HTR-8/SVneo (cell line): ENCODE measurements at places on chromosomes 11 and 22.

DNA sequence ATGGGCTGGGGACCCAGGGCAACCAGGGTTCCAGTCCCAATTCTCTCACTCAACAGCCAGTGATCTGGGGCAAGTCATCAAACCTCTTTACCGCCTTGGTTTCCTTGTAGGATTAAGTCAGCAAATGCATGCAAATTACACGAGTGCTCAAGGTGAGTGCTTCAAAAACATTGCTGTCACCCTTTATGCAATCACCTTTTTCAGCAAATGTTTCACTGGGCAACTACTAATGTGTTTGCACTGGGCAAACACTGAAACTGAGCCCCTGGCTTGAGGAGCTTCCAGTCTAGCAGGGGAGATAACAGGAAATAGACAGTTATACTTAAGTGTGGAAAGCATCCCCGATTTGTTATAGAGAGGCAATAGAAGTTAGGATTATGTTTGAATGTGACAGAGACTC is 37.7 kb upstream of the DMC1 start:
- no peak for DNase-seq

GRCh38 chr11:13261591-13262061 is 16.0 kb upstream of the BMAL1 start:
- peak; percentile 72 for DNase-seq

- no peak for DNase-seq
These were observed 1313.7 kb downstream of the BRD1 start for GRCh38 chr22:48513929-48514328.

DNA sequence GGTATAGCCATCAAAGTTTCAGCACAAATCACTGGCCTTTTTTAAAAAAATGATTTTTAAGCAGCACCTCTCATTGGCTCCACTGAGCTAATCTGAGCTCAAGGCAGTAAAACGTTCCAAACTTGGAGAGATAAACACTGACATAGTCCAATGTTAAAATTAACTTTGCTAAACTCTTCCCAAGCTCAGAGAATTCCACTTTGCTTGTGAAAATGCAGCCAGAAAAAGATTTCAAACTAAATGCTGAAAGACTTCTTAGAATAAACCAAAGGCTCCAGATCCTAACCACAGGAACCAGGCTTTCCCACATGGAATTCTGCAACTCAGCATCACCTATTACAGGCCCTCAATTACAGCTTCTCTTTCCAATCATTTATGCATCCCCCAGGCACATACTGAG is 84.7 kb upstream of the GDPD4 start:
- no peak for DNase-seq

- no peak for DNase-seq
These were observed 2.5 kb downstream of the PLAAT2 start for GRCh38 chr11:63560506-63561180.

GRCh38 chr11:114074546-114075343 is 15.2 kb downstream of the ZBTB16 start:
- DNase-seq = no peak

GRCh38 chr22:47839595-47840227 is 1077.3 kb downstream of the TBC1D22A start:
- no peak for DNase-seq

- no peak for DNase-seq
These were observed 287.3 kb upstream of the DDI1 start for GRCh38 chr11:103749158-103749557.

GRCh38 chr11:29255401-29255800 is 761.4 kb downstream of the KCNA4 start:
- no peak for DNase-seq

DNA sequence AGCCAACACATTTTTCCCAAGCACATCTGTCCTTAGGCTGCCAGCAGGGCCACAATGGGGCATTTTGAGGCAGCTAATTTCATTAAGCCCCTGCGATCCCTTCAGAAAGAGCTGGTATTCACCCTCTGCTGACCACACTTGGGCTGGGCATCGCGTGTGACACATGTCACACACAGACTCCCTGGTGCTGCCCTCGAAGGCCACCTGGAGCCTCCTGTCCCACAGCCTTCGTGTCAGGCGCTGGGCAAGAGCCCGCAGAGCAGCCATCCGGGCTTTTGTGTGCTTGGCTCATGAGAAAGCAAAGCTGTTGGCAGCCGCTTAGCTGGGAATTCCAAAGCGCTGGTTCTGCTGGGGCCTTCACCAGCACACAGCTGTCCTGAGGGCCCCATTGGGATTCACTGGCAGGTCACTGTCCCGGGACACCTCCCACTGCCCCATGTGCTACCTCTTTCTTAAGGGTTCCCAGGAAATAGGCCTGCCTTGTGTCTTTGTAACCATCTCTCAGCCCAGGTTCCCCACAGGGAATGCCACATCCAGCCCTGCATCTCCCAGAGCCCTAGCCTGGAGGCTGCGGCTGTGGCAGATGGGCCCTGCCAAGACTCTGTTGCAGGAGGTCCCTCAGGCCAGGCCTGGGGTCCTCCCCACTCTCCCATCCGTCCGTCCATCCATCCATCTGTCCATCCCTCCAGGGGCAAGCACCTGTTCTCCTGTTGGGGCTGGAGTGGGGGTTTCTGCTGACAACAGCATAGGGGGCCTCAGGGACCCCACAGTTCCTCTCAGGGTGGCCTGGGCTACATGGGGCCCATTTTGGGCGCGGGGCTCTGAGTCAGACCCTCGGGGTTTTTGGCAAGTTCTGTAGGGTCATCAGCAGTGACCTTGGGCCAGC is 4.9 kb downstream of the CLDN5 start:
- no peak for DNase-seq

DNA sequence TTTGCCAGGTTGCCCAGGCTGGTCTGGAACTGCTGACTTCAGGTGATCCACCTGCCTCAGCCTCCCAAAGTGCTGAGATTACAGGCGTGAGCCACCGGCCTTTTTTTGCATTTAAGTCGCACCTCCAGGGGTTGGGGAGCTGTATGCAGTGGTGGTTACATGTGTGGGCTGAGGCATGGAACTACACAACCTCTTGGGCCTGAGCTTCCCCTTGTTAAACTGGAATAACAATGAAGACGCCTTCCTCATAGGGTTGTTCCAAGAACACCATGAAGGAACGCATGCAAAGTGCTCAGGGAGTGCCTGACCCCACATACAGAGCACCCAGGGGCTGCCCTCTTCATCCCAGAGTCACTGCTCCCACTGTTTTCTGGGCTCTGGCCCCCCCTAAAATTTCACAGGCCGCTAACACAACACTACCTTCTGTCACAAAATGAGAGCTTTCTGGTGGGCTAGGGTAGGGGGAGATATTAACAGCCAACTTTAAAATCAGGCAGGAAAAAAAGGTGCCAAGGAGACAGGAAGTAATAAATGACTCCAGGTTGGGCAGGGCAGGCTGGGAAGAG is 1.3 kb upstream of the FAM118A start:
- DNase-seq = no peak

DNA sequence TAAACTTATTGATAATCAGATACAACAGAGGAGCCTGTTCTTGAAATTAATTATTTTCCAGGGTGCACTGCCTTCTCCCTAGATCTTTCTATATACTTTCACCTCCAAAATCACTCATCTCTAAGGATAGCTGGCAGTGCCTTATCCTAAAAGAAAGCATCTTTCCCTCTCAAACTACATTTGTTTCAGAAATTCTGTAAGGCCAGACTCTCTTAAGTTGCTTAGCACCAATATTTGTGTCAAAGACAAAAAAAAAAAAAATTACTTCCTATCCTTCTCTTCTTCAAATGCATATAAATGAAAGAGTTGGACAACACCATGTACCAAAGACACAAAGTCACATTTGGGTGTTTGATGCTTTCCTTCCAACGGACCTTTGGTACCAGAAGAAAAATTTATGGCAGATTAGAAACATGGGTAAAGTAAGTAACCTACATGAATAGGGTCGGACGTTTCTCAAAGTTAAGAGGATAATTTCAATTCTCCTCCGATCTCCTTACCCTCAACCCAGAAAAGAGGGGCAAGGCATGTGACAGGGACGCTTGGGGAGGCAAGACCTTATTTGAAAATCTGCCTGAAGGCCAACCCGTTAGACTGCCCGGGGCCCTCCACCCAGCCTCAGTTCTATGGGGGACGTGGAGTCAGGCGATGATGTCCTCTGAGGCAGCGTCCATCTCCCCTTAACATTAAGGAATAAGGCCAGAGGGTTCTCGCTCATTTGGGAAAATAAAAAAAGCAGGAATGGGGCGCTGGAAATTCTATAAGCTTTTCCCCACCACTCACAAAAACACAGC is 66.3 kb downstream of the ETS1 start:
- no peak for DNase-seq

DNA sequence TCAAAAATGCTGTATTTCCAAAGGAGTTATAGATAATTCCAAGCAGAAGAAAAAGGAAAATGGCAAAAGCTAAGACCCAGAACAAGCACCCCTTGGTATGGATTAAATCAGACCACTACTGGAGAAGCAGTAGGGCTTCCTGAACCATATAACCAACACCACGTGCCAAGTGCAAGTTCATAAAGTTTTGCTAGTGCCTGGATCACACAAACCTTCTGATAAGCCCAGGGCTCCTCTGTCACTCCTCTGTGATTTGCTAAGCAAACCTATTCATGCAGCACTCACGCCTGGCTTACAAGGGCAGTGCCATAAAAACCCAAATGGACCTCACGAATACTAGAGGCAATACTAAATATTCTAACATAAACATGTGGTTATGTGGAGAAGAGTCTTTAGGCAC is 13.3 kb downstream of the LARGE1 start:
- DNase-seq = no peak

DNA sequence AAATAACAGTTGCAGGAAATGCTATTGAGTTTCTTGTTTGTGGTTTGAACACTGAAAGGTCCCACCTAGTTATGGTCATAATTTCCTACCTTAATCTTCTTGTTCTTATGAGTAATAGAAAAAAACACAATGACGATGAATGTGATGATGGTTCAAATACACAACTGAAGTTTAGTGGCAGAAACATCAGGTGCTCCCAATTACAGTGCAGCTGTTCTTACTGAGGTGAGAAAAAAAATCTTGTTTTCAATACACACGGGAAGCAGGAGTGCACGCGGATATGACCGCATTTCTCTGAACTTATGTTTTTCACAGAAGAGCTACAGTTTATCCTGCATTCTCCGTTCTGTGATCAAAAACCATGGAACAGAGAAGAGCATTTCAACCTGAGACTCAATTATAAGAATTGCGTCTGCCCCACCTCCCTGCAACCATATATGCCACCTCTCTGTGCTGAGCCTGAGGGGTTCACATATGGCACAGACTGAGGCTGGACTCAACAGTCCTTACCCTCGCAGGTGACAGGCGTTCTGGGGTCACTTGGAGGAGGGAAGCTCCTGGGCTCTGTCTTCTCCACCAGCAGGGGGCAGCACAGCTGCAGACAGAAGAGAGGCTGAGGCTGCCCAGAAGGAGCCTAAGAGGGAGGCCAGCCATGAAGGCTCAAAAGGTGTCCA is 99.7 kb upstream of the IGLL5 start:
- DNase-seq = peak; percentile 11

DNA sequence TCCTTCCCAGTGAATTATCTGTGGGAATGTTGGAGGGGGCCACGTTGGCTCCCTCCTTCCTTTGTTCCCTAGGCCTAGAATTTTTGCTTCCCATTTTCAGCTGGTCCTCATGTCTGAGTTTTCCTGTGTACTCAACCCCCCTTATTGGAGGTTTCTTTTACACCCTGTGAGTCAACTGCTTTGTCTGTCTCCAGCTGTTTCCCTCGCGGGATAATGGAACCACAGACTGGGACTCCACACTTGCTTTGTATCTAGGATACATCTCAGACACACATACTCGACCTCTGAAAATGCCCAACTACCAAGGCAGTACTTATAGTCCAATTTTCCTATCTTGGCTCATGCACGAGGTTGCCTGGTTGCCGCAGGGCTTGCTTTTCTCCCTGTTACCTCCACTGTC is 352.7 kb upstream of the MPPED2 start:
- DNase-seq = no peak

- DNase-seq = no peak
These were observed 35.8 kb downstream of the GAB2 start for GRCh38 chr11:78381865-78382264.

GRCh38 chr11:118015385-118015841 is 29.2 kb downstream of the IL10RA start:
- DNase-seq = no peak

DNA sequence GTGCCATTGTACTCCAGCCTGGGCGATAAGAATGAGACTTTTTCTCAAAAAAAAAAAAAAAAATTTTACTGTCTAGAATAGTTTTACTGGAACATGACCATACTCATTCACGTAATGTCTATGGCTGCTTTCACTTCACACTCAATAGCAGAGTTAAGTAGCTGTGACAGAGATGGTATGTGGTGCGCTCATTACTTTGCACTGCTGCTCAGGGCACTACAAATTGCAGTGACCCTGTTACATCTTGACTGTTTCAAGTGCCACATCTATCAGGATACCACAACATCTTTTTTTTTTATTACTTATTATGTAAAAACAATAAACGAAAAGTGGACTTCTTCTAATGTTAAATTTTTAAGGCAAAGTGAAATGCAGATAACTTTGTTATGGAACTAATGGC is 110.3 kb downstream of the ARHGAP20 start:
- no peak for DNase-seq

GRCh38 chr11:80596291-80596810 is 1155.5 kb upstream of the TENM4 start:
- DNase-seq = no peak

- no peak for DNase-seq
These were observed 32.4 kb downstream of the SPECC1L start for GRCh38 chr22:24303007-24303406.

DNA sequence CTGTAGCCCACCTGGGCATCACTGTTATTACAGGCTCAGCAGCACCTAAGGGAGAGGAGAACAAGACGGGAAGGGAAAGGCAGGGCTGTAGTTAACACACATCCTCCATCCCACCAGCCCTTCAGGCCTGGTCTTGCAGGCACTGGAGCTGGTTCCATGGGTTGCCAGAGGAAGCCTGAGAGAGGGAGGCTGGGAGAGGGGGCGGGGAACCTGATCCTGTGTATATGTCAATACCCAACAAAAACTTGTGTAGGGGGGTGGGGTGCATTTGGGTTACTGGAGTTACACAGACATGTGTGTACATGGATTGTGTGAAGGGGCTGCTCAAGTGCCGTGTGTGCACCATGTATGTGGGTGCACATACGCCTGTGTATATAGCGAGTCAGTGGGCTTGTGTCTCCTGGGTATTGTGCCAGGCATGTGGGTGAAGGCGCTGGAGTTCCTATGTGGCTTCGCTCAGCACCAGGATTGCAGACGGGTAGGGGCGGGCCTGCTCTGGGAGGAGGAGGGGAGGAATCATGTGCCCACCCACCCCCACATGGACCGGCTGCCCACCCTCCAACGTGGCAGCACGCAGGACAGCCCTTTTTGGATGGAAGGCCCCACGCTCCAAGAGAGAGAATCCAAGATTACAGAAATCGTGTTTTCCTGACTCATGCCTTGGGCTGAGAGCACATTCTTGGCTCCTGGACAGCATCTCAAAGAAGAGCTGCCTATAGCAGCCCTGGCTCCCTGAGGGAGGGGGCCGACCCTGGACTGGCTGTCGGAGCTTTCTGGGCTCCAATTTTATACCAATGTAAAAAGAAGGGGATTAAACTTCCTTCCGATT is 4.2 kb upstream of the SERPINH1 start:
- peak; percentile 58 for DNase-seq
